ENCODE measurements at places on chromosomes 7 and 10.

GRCh38 chr10:35639021-35639727 lies 2.9 kb downstream of the FZD8 start:
- no peak for DNase-seq

DNA sequence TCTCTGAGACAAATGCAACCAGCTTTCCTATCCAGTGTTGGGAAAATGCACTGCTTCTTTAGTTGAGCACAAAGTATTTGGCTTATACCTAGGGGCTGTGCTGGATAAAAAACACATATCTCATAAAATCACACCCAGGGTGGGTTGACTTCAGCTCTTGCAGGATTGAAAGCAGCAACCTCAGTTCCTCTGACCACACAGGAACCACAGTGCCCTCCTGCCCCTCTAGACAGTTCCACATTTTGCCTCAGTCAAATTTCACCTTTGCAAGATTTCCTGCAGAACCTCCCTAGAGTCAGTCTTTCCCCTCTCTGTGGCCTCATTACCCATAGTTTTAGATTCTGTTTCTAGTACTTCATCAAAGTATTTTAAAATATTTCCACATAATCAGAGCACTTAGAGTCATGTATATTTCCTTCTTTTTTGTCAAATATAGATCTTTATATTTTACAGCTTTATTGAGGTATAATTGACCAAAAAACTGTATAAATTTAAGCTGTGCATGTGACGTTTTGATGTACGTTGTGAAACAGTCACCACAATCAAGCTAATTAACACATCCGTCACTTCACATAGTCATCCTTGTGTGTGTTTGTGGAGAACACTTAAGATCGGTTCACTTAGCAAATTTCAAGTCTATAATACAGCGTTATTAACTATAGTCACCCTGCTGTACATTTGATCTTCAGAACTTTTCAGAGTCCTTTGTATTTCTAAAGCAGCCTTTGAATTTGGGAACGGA lies 37.0 kb upstream of the EGR2 start:
- DNase-seq, result no peak

DNA sequence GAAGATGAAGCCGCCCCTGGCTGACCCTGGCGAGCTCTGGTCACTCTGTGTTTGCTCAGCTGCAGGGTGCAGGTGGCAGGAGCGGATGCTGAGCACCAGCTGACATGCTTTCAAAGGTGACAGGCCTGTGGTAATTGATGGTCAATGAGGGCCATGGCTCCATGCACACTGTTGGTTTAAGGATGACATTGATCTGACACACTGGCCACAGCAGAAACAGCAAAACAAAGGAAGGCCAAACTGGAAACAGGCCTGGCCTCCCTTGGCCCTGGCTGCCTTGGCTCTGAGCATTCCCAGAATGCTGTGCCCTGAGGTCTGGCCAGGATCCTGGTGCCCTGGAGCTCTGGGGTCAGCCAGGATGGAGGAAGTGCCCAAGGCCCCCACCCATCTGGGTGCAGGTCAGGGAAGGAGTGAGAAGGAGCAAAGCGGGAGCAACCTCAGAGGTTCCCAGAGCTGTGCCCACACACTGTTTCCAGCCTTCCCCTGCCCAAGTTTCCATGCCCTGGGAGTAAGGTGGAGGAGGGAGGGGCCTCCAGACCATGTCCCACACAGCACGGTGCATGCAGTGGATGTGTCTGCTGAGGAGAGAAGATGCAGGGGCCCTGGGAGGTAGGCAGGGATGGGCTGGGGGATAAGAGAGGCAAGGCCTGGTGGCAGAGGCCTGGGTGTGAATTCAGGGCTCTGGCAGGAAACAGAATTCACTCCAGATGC lies 302.2 kb downstream of the RPS24 start:
- no peak for DNase-seq

- no peak for DNase-seq
These were observed 15.1 kb downstream of the TTYH3 start for GRCh38 chr7:2646680-2647571.

DNA sequence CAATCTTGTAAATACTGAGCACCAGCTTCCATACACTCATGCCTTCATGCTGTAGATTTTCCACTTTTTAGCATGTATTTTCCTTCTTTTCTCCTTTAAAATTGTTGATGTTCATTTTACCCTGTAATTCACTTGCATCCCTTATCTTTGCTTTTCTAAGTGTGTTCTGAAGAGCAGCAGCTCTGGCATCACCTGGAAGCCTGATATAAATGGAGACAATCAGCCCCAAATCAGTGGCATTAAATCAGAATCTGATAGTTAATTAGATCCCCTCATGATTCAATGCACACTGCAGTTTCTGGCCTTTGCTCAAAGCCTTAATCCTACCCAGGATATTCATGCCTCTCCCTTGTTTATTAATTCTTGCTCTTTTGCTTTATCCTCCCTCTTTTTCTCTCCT lies 942.4 kb downstream of the XPNPEP1 start:
- DNase-seq, result no peak

Measured in fibroblast of skin of right biceps (primary cell).